ENCODE measurements at places on chromosomes 11 and 22. TPM values are rescaled to one million over a fixed set of nuclear protein-coding genes. Genes with fewer than 3 reads are reported as not detected.

DNA sequence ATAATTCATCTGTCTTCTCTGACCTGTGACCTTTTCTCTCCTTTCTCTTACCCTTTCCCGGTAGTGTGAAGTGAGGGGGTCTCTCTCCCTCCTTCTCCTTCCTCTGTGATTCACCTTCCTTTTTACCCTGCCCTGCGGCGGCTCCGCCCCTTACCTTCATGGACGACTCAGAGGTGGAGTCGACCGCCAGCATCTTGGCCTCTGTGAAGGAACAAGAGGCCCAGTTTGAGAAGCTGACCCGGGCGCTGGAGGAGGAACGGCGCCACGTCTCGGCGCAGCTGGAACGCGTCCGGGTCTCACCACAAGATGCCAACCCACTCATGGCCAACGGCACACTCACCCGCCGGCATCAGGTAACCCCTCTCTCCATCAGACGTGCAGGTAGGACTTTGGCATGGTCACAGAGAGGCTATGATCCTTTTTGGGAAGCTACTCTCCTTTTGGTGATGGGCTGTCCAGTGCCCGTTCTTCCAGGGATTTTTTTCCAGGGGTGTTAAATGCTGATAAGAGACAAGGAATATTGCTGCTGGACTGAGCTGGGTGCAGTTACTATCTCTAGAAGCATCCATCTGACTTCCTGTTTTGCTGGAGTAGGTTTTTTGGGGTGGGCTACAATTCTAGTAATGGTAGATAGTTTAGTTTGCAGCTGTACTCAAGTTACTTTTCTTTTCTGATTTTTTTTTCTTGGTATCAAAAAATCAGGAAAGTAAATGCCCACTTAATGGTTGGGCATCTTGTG lies 29.9 kb downstream of the CTNND1 start:
- ATAC-seq: no peak

Gene MS4A8
- total RNA-seq: not detected

GRCh38 chr11:72998676-72999075 lies 143.4 kb downstream of the FCHSD2 start:
- no peak for ATAC-seq

DNA sequence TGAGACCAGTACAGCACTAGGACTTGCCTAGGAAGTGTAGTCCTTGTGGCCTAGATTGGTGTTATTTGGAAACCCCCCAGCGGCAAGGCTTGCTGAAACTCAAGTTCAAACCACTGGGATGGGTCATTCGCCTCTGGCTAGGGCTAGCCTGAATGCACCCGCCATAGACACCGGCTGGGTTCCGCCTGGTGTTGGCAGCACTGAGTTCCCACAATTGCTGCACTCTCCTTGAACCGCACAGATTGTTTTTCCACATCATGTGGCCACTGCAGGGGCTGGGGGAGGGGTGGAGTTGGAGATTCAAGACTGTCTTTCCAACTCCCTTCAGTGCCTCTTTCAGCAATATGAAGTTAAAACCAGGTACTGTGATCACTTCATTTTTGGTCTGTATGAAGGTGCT lies 43.1 kb downstream of the CCDC73 start:
- ATAC-seq: no peak

Gene JAML
- total RNA-seq: 276 TPM

- no peak for ATAC-seq
These were observed 87.7 kb downstream of the CHST1 start for GRCh38 chr11:45577752-45578151.

Gene CHRM4
- total RNA-seq: 0.90 TPM

DNA sequence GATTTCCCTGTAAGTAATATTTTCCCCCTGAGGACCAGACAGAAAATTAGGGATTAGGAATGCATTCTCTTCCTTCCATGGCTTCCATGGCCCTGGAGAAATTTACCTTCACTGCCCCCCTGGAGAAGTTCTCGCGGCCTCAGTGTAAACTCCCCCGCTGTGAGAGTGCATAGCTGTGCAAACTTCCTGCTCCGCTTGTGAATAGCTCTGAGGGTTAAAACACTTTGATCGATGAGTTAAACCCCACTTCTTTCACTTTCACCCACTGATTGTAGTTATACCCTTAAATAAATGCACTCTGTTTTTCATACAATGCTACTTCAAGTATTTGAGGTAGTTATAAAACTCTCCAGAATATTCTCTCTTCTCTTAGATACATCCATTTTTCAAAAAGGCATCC lies 190.8 kb downstream of the DSCAML1 start:
- ATAC-seq: peak; percentile 81

- no peak for ATAC-seq
These were observed 140.8 kb downstream of the CCDC81 start for GRCh38 chr11:86515297-86516094.

GRCh38 chr11:18736590-18737148 lies 10.7 kb upstream of the IGSF22 start:
- ATAC-seq: no peak

Gene NLRX1
- total RNA-seq: 9.7 TPM

- ATAC-seq: no peak
These were observed 43.6 kb upstream of the HORMAD2 start for GRCh38 chr22:30036656-30037055.

DNA sequence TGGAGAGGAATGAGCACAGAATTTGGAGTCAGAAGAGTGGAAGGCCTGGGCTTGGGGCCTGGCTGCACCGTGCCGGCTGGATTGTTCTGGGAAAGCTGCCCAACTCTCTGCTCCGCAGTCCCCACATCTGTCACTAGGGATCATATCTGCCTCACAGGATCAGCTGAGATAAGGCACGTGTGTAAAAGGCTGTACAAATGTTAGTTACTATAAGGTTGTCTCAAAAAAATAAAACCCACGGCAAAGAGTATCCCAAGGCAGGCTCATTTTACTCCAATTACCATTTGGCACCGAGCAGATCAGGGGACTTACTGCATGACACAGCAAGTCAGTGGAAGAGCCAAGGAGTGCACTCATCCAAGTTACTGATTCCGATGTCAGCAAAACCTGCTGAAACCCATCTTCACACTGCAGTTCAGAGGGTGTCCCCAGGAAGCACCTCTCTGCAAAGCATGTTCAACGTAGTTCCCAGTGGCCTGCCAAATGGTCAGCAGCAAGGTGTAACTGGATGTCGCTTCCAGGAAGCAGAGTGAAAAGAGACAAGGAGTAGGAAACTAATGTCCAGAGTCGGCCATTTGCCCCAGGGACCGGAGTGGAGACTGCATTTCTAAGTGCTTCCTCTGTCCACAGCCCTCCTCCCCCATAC lies 18.1 kb upstream of the MRTFA start:
- ATAC-seq: no peak

Gene GLYATL1B
- total RNA-seq: not detected

DNA sequence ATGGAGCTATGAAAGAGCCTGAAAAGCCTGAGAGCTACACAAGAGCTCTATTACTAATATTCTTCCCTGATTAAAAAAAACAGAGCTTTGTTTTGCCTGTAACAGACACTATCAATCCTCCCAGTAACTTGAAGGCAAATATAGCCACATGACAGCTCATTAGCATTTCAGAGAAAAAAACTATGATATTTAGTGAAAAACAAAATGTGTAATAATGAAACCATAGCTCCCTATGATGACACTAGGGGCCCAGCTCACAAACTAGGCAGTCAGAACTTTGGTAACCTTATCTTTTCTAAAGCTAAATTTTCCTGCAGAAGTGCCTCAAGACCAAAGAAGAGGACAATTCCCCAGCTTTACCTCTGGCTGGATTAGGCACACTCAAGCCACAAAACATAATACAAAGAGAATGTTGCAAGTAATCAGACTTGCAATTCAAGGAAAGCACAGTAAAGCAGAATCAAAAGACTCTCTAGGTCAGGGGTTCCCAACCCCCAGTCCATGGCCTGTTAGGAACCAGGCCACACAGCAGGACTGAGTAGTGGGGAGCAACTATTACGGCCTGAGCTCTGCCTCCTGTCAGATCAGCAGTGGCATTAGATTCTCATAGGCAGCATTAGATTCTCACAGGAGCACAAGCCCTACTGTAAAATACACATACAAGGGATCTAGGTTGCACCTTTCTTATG lies 53.3 kb downstream of the MRTFA start:
- peak; percentile 82 for ATAC-seq

Gene MMP11
- 0.45 TPM for total RNA-seq

GRCh38 chr11:44357711-44358110 lies 47.8 kb upstream of the ALX4 start:
- no peak for ATAC-seq

Gene FAM227A
- total RNA-seq: 0.63 TPM

GRCh38 chr11:749731-750130 lies 2.5 kb downstream of the TALDO1 start:
- no peak for ATAC-seq

DNA sequence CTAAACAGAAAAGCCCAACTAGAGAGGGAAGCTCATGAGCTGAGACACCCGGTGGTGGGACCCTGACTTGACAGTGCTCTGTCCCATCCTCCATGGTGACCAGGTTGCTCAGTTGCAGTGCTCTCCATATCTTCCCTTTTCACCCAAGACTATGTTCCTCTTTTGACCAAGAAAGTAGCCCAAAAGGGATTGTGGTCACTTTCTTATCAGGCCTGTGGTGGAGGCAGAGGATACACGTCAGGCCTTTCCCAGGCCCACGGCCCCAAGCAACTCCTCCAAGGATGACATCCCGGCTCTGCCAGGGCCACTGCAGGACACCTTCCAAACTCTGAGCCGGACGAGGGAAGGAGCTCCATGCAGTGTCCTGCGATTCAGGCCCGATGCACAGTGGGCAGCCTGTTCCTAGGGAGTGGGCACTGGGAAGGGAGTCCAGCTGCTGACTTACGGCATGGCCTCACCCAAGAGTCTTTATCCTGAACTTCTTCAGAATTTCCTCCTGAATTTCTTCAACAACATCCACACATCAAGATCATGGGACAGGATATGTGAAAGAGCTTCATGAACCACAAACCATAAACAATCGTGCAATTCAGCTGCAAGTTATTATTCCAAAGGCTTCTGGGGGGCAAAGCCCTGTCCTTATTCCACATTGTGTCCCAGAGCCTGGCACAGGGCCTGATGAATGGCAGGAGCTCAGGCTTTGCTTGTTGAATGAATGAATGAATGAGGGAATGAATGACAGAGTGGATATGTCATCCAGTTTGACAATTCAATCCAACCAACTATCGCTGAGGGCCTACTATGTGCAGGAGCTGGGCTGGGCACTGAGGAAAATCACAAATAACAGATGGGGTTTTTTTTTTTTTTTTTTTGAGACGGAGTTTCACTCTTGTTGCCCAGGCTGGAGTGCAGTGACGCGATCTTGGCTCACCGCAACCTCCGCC lies 36.0 kb upstream of the MYH9 start:
- ATAC-seq: no peak

Gene C11orf21
- 8.4 TPM for total RNA-seq

Gene SERGEF
- 76.0 TPM for total RNA-seq

DNA sequence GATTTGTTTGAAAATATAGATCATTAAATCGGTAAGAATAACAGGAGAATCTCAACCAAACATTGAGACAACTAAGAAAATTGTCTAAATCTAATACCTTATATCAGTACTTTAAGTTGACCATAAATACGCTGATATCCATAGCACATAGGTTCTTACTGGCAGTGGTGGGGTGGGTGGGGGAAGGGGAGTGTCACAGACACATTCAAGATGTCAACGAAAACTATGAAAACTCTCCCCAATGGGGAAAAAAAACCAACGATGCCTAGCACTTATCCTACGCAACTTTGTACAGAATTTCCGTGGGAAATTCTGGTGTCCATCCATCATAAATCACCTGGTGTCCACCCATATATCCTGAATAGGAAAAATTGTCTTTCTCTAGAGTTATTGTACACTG lies 6.2 kb downstream of the GRAP2 start:
- ATAC-seq: no peak

DNA sequence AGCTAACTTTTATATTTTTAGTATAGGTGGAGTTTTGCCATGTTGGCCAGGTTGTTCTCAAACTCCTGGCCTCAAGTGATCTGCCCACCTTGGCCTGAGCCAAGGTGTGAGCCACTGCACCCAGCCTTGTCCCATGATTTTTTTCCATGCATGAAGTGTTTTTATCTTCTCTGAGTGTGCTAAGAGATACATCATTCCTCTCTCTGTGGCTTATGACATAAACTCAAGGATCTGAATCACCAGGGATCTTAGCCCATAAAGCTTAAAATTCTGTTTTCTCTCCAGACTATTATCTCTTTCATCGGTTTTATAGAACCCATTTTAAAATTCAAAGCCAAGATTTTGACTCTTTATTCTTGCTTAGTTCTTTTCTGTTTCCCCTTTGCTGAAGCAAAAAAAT lies 48.4 kb upstream of the C11orf58 start:
- ATAC-seq: no peak
